ENCODE measurements at places on chromosomes 13 and 19.

- no peak for DNase-seq
Measured at GRCh38 chr13:99064624-99065234, 86.9 kb upstream of the DOCK9 start.

GRCh38 chr13:110125613-110126272 lies 181.2 kb downstream of the COL4A1 start:
- no peak for DNase-seq

- no peak for DNase-seq
Measured at GRCh38 chr13:52022356-52022755, 2.1 kb upstream of the UTP14C start.

DNA sequence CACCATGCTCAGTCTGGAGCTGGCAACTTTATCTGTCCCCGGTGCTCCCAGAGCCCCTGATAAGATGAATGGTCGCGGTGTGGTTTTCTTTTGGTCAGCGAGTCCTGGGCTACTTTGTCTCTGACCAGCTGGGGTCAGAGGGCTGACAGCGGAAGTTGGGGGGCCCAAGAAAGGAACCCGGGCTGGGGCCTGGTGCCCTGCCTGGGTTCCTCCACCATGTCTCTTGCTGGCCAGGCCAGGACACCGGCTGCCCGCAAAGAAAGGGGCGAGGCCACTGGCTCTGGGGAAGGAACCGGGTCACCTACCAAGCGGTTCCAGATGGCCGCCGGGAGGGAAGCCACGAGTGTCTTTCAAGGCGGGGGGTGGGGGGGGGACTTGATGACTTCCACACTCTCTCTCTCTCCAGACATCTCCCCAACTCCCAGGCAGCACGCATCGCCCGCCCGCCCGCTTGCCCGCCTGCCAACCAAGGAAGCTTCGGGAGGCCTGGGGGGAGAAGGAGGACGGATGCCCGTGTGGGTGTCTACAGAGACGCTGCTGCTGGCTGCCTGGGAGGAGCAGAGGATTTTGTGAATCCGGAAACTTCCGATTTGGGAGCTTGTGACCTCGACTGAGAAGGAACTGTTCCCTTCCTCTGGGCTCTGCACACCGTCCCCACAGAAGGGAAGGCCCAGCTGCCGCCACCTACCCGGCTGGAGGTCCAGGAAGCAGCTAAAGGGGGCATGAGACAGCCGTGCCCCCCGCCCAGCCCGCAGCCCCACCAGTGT lies 1.1 kb downstream of the PIP5K1C start:
- no peak for DNase-seq

DNA sequence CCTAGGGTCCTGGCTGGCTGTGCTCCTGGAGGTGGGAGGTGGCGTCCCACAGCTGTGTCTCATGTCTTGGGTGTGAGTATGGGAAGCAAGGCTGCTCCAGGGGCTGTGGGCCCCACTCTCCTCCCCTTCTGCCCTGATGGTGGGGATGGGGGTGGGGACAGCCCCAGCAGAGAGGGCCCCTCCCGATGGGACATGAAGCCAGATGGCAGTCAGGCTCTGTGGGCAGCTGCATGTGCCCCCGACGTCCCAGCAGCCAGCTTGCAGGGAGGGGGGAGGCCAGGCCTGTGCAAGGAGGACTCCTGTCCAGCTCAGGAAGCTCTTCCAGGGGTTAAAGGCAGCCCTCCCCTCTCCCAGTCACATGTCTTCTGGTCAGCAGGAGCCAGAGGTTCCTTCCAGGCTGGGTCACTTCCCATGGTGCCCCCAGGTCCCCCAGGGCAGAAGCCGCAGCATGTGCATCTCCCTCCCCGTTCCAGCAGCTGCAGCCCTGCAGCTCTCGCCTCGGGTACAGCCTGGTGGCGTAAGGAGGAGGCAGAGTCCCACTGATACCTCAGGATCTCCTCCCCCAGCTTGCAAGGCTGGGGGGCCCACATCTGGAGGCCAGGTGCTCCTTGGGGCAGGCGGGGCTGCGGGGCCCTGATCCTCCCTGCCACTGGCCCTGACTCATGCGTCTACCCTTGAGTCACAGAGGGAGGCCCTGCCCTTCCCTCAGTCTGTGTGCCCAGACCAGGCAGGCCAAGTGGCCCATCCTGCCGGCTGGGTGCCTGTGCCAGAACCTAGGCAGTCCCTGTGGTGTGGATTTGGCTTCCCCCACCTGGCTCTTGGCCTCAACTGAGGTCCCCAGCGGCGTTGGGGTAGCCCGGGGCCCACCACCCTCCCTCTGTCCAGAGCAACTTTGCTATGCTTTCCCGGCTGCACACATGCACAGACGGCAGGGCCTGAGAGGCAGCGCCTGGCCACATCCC lies 13.0 kb downstream of the YIPF2 start:
- peak; percentile 22 for DNase-seq

Measured in kidney capillary endothelial cell (primary cell).